ENCODE measurements at places on chromosomes 11 and 22.

- no peak for DNase-seq
Observed at GRCh38 chr22:45329530-45329936, 19.8 kb downstream of the FAM118A start.

GRCh38 chr11:17229481-17230152 lies 21.8 kb upstream of the PIK3C2A start:
- no peak for DNase-seq

- DNase-seq = no peak
Observed at GRCh38 chr22:20449819-20450550, 12.4 kb upstream of the SCARF2 start.

- no peak for DNase-seq
Observed at GRCh38 chr11:67157691-67158090, 38.6 kb downstream of the KDM2A start.

DNA sequence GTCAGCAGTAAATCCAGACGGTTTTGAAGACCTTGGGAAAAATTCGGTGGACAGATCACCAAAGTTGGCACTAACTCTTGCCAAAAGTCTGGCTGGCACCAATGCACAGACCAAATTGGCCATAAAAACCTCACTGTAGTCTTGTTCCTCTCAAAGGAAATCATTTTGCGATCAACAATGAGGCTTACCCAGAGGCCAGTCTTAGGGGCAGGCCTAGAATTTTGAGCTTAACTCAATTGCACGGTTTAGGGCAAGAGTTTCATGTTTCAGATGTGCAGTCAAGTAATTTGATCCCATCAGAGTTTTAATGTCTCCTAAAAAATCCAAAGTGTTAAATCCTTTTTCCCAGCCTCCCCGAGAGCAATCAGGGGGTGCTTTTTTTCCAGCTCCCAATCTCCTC lies 19.0 kb downstream of the MPPED2 start:
- DNase-seq = no peak

DNA sequence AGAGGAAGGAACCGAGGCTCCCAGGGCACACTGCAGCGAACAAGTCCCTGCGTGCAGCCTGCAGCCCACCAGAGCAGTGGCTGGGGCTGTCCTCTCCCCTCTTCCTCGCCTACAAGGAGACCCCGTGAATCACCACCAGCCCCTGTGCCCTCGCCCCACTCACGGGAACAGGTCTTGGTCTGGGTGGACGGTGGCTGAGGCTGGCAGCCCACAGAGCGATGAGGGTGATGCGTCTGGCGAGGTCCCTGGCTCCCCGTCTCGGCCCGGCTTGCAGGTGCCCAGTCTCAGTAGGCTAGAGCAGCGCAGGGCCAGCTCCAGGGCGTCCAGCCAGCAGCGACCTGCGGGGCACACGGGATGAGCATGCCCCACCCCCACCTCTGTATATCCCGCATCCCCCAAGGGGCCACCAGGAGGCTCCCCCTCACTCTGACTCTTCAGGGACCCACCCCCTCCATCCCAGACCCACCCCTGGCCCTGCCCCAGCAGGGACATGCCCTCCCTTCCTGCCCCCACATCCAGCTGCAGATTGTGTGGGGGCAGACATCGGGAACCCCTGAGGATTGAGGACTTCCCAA lies 50.5 kb upstream of the CARS1 start:
- DNase-seq = no peak

DNA sequence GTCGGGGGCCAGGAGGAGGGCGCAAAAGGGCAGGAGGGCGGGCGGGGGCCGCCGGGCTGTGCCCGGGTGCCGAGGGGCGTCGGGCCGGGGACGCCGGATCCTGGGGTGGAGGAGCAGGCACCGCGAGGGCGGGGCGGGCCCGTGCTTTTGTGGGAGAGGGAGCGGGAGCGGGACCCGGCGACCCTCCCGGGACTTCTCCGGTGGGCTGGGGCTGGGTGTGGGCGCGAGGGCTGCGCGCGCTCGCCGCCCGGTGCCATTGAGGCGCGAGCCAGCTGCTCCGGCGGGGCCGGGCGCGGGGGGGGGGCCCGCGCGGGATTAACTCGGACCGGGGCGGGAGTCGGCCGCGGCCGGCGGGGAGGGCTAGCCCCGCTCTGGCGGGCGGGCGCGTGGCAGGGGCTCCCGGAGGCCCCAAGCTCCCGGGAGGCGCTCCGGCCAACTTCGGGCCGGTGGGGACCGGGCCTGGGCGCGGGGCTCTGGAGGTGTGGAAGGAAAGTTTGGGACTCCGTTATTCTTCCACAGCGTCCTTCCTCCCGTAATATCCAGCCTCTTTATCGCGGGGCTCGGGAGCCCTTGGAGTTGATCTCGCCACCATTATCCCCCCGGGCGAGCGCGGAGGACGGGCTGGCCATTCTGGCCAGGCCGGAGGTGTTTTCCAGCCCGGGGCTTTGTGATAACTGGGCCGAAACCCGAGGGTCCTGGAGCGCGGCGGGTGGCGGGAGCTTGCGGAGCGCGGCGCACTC lies 936 bp downstream of the CECR2 start:
- no peak for DNase-seq

DNA sequence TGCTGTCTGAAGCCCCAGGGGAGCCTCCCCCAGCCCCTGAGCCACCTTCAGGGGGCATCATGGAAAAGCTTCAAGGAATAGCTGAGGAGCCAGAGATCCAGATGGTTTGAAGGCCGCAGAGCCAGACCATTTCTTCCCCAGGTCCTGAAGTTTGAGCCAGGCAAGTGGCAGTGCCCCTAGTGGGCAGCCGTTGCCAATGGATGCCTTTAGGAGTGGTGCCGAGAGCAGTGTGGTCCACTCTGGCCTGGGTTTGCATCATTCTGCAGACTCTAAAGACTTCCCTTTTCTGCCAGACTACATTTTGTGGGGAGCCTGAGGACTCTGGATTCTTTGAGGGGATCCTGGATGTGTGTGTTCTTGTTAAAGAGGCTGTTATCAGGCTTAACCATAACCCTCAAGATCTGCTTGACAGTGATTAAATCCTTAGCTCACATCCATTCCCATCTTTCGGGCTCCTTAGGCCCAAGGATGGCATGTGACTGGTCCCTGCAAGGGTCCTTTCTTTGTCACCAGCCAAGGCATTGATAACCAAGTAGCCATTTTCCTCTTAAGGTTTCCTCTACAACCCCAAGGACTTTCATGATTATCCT lies 13.1 kb downstream of the HINFP start:
- DNase-seq = no peak

DNA sequence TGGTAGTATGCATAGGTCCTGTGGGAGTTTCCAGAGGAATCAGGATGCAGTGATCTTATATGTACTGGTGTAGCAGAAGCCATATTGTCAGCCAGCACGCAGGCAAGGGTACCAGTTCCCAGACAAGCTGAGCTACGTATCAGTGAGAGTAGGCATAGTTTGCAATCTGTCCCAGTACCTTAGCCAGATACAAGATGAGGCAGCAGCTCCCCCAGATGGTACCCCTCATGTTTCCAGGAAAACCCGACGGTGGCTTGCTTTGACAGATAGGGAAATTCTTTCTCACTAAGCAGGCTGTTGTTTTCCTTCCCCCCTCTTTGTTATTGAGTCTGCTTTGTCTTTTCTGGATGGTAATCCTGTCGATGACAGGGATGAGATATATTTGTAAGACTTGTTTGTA lies 109.7 kb upstream of the RRM1 start:
- DNase-seq = peak; percentile 43

GRCh38 chr22:47837703-47838102 lies 1075.3 kb downstream of the TBC1D22A start:
- no peak for DNase-seq

- no peak for DNase-seq
Observed at GRCh38 chr11:32796425-32796824, 2.0 kb upstream of the CCDC73 start.

- no peak for DNase-seq
Observed at GRCh38 chr22:27537501-27537900, 264.1 kb downstream of the MN1 start.

Data from activated CD8-positive, alpha-beta memory T cell treated with anti-CD3 and anti-CD28 coated beads, Interleukin-2, amount 50 U/mL, for 4 hours (primary cell).